NCI-H2029 treated with DMSO at 0.1 percent for 48 hours (cell line): ENCODE measurements at places on chromosomes 11 and 22.

DNA sequence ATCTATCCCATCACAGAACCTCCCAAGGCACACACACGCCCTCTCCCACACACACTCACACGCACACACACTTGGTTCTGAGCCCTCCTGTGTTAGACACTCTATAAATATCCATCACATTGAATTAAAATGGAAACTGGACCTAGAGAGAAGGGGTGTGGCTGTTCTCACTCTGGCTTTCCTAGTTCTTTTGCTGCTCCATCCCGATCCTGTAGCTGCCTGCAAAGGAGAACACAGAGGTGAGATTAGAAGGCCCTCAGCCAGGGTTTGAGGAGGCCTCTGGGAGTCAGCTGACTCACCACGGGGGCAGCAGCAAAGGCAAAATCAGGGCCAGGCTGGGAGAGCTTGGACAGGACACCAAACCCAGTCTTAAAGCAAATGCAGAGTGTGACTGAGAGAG, 192.3 kb upstream of the CADM1 start:
- no peak for DNase-seq

GRCh38 chr22:33167998-33168790, 110.0 kb upstream of the SYN3 start:
- DNase-seq = no peak

DNA sequence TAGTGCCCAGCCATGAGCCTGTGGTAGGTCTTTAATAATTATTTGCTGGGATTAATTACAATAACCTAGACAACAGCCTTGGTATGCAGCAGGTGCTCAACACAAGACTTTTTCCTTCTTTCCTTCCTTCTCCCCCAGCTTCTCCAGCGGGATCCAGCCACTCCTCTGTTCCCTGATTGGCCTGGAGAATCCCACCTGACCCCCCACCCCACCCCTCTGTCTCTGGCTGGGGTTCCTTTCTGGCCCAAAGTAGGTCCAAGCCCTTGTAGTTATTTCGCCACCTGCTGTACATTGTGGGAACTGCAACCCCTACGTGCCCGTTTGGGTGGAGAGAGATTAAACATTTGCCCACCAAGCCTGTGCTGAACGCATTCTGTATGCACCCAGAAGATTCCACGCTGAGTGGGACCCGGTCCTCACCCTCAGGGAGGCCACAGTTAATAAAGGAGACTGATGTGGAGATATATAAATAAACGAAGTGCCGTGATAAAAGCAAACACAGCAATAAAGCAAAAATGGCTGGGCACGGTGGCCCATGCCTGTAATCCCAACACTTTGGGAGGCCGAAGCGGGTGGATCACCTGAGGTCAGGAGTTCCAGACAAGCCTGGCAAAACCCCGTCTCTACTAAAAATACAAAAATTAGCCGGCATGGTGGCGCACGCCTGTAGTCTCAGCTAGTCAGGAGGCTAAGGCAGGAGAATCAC, 32.1 kb upstream of the DGKZ start:
- peak; percentile 4 for DNase-seq

- DNase-seq = no peak
Measured at GRCh38 chr11:2794046-2794967, 91.3 kb downstream of the CDKN1C start.

- DNase-seq = no peak
Measured at GRCh38 chr11:95565724-95566141, 223.8 kb downstream of the FAM76B start.

DNA sequence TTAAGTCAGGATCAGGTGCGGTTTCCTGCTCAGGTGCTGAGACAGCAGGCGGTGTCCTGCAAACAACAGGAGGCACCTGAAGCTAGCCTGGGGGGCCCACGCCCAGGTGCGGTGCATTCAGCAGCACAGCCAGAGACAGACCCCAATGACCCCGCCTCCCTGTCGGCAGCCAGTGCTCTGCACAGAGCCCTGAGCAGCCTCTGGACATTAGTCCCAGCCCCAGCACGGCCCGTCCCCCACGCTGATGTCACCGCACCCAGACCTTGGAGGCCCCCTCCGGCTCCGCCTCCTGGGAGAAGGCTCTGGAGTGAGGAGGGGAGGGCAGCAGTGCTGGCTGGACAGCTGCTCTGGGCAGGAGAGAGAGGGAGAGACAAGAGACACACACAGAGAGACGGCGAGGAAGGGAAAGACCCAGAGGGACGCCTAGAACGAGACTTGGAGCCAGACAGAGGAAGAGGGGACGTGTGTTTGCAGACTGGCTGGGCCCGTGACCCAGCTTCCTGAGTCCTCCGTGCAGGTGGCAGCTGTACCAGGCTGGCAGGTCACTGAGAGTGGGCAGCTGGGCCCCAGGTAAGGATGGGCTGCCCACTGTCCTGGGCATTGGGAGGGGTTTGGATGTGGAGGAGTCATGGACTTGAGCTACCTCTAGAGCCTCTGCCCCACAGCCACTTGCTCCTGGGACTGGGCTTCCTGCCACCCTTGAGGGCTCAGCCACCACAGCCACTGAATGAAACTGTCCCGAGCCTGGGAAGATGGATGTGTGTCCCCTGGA, at the start of gene MYO7A:
MYO7A (plus strand) TSS at position 327 of the 772 bp plus-strand sequence. CDS start 2,389 bp downstream, outside the sequence.
- DNase-seq = no peak

- DNase-seq = no peak
Measured at GRCh38 chr11:25180187-25180586, 683.3 kb downstream of the LUZP2 start.

DNA sequence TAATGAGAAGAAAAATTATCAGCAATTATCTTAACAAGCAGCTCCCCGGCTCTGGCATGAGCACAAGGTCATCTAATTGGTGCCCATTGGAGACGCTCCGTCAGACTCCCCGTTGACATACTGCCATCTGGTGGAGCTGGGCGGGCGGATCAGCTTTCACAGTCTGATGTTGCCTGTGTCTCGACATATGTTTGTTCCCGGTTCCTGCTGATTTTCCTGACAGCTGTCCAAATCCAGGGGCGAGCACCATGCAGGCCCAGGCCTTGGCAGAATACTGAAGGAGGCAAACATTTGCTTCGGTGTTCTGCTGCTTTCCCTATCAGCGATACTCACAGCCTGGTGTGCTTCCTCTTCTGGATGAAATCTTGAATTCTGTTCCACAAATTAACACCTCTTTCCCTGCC, 43.8 kb upstream of the BARX2 start:
- DNase-seq = peak; percentile 86

- no peak for DNase-seq
Measured at GRCh38 chr22:20292673-20293232, 24.6 kb upstream of the RTN4R start.

DNA sequence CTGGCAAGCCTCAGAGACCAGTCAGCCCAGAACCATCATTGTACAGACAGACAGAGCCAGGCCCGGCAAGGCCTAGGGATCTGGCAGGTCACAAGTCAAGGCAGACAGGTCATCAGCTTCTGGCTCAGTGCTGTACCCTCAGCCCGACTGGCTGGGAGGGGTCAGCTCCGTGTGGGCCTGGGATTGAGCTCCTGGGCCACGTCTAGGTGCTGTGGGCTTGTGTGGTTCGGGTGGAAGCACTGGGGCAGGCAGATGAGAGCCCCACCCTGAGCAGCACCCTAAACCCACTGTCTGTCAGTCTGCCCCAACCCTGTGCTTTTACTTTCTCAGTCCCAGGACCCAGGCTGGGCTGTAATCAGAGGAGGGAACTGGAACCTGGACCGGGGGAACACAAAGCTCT, 26.9 kb upstream of the P2RY2 start:
- no peak for DNase-seq

GRCh38 chr11:32918427-32918826, 25.8 kb downstream of the QSER1 start:
- no peak for DNase-seq

- DNase-seq = no peak
Measured at GRCh38 chr11:100639140-100639539, 47.9 kb upstream of the ARHGAP42 start.

DNA sequence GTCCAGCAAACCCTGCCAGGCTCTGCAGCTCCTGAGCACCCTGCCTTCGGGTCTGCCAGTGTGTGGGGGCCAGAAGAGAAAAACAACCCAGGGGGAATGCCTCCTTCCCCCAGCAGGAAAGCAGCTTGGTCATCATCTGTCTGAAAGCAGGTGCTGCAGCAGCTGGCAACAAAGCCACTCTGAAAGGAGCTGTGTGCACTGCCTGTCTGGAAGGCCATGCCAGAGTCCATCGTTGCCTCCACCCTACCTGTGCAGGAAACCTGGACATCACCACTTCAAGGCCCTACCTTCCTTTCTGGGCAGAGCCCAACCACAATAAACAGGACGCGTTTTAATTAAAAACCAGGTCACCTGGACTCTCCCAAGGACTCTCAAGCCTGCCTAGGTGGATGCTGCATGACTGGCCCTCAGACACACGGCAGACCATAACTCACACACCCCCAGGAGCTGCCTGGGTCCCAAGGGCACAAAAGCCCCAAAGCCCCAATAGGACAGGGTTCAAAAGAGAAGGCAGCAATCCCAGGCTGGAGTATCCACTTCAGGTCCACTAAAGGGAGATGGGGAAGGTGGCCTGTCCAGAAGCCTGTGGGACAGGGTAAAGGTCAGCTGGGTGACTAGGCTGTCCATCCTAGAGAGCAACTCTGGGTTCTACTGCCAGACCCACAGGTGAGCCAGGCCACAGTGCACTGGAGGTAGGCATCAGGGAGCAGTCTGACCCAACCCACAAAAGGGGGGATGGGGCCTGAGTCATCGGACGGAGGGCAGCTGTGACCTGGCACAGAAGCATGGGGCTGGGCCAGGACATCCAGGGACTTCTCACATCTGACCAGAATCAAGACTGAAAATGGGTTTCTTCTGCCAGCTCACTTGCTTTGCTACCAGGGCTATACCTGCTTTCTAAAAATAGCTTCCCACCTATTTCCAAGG, 6.1 kb downstream of the GNB1L start:
- peak; percentile 15 for DNase-seq

DNA sequence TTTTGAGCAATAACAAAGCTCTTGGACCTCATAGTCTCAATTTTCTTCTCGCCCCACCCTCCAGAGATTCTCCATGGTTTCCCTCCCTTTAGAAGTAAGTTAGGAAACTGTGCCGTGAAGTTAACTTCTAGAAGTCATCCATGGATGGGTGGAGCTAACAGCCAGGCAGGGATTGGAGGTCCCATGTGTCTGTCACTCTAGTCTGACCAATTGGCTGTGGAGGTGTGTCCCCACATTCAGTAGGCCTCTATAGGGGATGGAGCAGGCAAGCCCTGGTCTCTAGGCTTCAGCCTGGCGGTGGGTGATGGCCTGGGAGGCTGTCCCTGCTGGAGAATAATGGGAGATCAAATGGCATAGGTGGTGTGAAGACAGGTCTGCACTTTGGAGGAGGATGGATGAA, 50.7 kb downstream of the TP53I11 start:
- DNase-seq = no peak
